ENCODE measurements at places on chromosomes 12 and 14.

- no peak for DNase-seq
Measured at GRCh38 chr12:93804392-93805179, 127.4 kb downstream of the CRADD start.

- no peak for DNase-seq
Measured at GRCh38 chr14:64812412-64812811, 67.3 kb downstream of the SPTB start.

- no peak for DNase-seq
Measured at GRCh38 chr12:101127521-101128219, 82.4 kb downstream of the SLC5A8 start.

GRCh38 chr12:130788515-130788914 is 50.5 kb downstream of the STX2 start:
- no peak for DNase-seq

- DNase-seq = no peak
Measured at GRCh38 chr14:92938235-92938875, 15.4 kb downstream of the CHGA start.

GRCh38 chr14:95533822-95534221 is 1.0 kb upstream of the GLRX5 start:
- no peak for DNase-seq

- no peak for DNase-seq
Measured at GRCh38 chr12:116291218-116291617, 13.7 kb upstream of the MED13L start.

Data from stimulated activated CD8-positive, alpha-beta memory T cell treated with anti-CD3 and anti-CD28 coated beads, Interleukin-4, amount 100 ng/mL, for 1 hour (primary cell).